ENCODE measurements at places on chromosomes 2 and 18. TPM values are rescaled to one million over a fixed set of nuclear protein-coding genes. Genes with fewer than 3 reads are reported as not detected.

FAM168B gene
- 79.6 TPM for total RNA-seq

DNA sequence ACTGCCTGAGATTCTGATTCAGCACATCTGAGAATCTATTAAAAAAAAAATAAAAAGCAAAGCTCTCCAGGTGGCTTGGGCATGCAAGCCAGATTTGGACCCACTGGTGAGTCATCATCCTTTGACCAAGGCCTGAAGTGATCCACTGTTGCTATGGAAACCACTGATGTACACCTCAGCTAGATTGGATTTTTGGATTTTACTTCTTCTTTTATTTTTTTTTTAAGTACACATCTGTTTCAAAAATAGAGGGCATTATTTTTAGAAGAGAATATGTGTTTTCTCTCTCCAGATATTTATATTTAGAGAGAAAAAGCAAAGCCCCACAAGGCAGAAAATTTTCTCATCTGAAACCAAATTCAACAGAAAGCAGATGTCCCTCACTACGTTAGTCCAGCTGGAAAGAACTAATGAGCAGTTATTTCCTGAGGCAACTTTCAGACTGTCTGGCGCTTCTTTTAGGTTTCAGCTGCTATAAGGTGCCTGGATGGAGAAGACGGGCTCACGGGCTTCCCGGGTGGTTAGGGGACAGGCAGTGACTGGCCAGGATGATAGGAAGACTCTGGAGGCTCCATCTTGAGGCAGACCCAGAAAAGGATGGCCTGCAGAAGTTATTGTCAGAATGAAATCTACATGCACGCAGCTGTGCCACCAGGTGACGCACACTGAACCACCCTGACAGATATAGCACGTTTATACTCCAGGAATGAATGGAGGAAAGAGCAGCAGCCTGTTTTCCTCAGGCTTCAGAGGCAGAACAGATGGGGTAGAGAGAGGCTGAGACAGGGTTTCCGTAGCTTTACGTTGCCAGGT, 50.5 kb downstream of the MRPL35 start:
- DNase-seq = no peak

GRCh38 chr2:126802316-126802715, 96.4 kb upstream of the TEX51 start:
- DNase-seq = no peak

DPP10 gene
- not detected for total RNA-seq

ST6GAL2 gene
- not detected for total RNA-seq

SERPINB2 gene
- 0.73 TPM for total RNA-seq

GPR75 gene
- total RNA-seq = 1.8 TPM

GRCh38 chr2:27049422-27050280, 1.8 kb upstream of the AGBL5 start:
- DNase-seq = no peak

NGEF gene
- total RNA-seq = 52.2 TPM

GRCh38 chr2:105070010-105070865, 32.4 kb downstream of the MRPS9 start:
- DNase-seq = no peak

DNA sequence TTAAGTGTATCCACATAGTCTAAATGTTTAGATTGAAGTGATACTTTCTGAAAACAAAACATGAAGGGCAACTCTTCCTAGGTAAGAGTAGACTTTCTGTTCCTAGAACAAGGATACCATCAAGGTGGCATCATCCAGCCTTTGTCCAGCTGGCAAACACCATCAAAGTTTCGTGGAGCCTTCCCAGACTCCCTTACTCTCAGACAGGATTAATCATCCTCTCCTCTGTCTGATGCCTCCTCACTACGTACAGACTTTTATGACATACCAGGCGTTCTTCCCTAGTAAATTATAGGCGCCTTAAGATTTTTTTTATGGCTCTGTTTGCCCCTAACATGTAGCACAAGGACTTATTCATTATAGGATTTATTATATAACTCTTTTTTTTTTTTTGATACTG, 29.4 kb upstream of the ASNSD1 start:
- DNase-seq = no peak

GRCh38 chr2:224612578-224612977, 27.4 kb upstream of the CUL3 start:
- no peak for DNase-seq

GRCh38 chr2:21972586-21972985, 848.8 kb downstream of the TDRD15 start:
- DNase-seq = no peak

EGR4 gene
- total RNA-seq = not detected

LINC00305 gene
- not detected for total RNA-seq

TUBA4A gene
- 157 TPM for total RNA-seq

SNRNP27 gene
- total RNA-seq = 38.1 TPM

DNA sequence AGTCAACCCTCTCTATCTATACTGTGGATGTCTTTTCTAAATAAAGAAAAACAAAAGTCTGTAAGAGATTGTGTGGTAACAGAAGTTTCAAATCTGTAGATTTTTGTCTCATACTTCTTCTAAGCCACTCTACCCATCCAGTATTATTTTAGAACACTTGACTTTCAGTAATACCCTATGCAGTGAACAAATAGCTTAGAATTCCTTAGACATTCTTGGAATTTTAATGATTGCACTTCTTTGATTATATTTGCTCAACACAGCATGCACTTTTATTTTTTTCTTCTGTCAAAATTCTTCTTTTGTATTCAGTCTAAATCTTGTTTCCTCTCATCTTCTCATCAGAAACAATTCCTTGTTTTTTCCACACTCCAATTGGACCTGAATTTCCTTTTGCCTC, 1080.2 kb downstream of the SUCLG1 start:
- DNase-seq = no peak

HSPE1 gene
- total RNA-seq = 219 TPM

DNA sequence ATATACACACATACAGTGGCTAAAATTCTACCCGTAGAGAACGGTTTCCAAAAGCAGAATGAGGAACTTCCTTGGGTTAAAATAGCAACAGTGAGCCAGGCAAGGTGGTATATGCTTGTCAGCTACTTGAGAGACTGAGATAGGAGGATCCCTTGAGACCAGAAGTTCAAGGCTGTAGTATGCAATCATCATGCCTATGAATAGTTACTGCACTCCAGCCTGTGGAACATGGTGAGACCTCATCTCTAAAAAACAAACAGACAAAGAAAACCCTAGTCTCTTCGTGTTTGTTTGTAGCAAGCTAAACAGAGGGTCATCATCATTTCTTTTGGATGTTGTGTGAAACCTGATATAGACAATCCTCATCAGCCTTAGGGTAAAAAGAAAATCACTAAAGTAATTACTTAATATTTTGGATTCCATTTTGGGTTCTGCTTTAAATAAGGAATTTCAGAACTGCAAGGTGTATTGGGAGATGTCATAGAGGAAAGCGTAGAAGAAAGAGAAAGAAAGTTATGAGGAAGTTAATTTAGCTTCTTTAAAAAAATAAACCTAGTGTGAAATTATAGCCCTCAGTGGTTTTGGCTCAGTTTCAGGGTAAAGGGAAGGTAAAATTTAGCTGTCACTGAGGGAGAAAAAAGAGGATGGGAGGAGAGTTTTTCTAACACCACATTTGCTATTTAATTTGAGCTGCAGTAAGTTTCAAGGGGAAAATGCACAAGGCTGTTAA, 46.5 kb downstream of the PLEK start:
- no peak for DNase-seq

- no peak for DNase-seq
Measured at GRCh38 chr2:206619011-206619410, 23.3 kb upstream of the FAM237A start.

- no peak for DNase-seq
Measured at GRCh38 chr2:207107551-207107950, 58.2 kb downstream of the KLF7 start.

Measured in PC-9 (cell line).